ENCODE measurements at places on chromosomes 12 and 14. TPM values are rescaled to one million over a fixed set of nuclear protein-coding genes. Genes with fewer than 3 reads are reported as not detected.

- DNase-seq: no peak
These were observed 48.6 kb upstream of the FRS2 start for GRCh38 chr12:69421548-69421947.

- DNase-seq: no peak
These were observed 36.3 kb downstream of the HMGA2 start for GRCh38 chr12:65860600-65860999.

The DHRS4 gene
- 54.9 TPM for total RNA-seq

GRCh38 chr14:99356031-99356608 is 84.1 kb upstream of the BCL11B start:
- DNase-seq: no peak

GRCh38 chr12:55673638-55674037 is 34.1 kb downstream of the ITGA7 start:
- DNase-seq: no peak

DNA sequence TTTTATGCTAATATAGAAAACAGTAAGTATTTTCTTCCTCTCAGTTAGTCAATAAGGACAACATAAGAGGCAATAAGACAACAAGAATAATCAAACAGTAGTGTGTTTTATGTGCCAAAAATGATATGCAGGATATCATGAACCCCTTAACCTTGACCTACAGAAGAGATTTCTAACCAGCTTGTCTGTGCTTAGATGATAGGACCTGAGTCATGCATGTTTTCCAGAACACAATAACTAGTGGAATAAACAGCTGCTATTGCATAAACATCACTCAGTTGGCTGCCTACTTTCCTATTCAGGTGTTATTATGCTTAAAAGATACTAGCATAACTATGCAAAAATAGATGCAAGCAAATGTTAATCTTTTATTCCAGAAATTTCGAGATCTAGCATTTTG is 282.5 kb downstream of the PRKD1 start:
- no peak for DNase-seq

The DLK1 gene
- total RNA-seq: not detected

GRCh38 chr12:72995616-72996015 is 723.4 kb downstream of the TRHDE start:
- no peak for DNase-seq

GRCh38 chr12:69044887-69045286 is 111.9 kb upstream of the CPM start:
- no peak for DNase-seq

The LRRC10 gene
- total RNA-seq: not detected

The MAP1LC3B2 gene
- 1.1 TPM for total RNA-seq

Data from transverse colon (tissue), 4 donors.